ENCODE measurements at places on chromosomes 1 and 21. TPM values are rescaled to one million over a fixed set of nuclear protein-coding genes. Genes with fewer than 3 reads are reported as not detected.

DNA sequence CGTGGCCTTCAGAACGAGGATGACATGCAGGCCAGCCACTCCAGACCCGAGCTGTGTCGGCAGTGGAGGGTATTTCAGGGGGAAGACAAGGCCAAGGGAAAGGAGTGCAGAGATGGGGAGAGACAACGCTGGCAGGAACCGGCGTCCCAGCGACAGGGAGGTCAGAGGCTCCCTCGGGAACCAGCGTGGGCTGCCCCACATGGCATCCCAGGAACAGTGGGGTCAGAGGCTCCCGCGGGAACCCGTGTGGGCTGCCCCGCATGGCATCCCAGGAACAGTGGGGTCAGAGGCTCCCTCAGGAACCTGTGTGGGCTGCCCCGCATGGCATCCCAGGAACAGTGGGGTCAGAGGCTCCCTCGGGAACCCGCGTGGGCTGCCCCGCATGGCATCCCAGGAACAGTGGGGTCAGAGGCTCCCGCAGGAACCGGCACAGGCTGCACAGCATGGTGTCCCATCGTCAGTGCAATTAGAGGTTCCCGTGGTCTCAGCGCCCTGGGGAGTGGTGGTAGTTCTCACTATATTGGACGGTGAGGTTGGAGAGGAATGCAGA is 43.0 kb downstream of the SLC19A1 start:
- no peak for DNase-seq

CHODL gene
- total RNA-seq = not detected

GRCh38 chr1:201016943-201017827 is 6.3 kb downstream of the KIF21B start:
- no peak for DNase-seq

DNA sequence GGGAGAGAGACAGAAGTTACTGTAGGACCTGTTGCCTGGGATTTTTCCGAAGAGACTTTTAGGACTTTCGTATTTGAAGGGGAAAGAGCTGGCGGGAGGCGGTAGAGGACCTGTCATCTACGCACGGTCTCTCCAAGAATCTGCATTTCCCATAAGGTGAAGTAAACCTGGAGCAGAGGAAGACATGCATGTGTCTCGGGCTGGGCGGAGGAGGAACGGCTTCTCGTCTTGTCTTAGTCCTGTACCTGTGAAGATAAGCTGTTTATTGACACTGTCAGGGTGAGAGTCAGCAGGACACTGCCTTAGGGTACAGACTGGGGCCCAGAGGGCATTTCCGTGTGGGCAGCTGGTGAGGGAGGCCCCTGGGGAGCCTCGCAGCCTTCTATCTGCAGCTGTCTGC is 123.4 kb upstream of the COL6A1 start:
- no peak for DNase-seq

AMY1B gene
- not detected for total RNA-seq

DNA sequence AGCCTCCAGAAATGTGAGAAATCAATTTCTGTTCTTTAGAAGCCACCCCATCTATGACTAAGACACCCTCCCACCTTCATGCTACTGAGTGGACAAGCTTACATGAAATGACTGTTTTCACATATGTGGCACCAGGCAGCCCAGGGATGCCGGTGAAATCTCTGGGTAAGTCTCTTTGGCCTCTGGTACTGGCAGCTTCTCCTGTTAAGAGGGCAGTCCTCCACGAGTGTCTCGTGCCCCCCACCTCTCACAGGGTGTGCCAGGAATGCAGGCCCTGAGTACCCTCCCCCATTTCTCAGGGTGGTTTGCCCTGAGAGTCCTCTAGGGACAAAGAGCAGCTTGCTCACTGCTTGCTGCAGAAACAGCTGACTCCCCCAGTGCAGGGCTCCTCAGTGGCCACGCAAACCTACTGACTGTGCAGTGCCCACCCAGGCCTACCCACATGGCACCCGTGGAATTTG is 3.2 kb upstream of the PRXL2B start:
- no peak for DNase-seq

INSRR gene
- not detected for total RNA-seq

DNA sequence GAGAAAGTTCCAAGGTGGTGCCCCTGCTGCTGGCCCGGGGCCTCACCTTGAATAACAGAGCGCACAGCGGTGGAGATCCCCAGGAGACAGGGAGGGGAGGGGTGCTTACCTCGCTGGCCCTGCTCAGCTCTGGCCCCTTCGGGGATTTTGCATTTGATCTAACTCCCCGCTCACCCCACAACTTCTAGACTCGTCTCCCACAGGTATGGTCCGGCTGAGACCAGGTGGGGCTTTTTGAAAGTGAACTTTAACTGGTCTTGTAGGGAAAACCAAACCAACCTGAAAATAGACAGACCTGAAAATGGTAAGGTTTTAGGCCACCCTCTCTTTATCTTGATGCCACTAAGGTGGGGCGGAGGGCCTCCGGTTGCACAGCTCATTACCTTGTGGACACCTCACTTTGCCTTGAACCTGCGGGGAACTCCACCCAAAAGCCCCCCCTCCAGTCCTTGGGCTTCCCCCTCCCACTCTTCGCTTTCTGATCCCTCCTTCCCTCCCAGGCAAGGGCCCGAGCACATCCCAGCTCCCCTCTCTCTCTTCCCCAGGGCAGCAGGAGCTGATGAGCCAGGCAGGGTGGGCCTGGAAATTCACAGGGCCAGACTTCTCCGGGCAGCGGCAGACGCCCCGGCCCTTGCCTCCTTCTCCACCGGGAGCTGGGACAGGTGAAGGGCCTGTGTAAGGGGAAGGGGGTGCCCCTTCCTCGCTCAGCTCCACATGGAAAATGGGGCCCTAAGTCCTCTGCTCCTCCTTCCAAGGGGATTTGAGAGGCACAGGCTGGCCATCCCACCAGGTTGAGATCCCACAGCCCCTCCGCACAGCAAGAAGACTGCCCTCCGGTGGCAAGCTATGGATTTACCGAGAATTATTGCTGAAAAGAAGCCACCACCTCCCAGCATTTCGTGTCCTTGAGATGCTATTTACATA is 16.1 kb downstream of the TNFRSF8 start:
- peak; percentile 47 for DNase-seq

GRCh38 chr1:19511116-19511515 is 25.8 kb upstream of the CAPZB start:
- no peak for DNase-seq

DNA sequence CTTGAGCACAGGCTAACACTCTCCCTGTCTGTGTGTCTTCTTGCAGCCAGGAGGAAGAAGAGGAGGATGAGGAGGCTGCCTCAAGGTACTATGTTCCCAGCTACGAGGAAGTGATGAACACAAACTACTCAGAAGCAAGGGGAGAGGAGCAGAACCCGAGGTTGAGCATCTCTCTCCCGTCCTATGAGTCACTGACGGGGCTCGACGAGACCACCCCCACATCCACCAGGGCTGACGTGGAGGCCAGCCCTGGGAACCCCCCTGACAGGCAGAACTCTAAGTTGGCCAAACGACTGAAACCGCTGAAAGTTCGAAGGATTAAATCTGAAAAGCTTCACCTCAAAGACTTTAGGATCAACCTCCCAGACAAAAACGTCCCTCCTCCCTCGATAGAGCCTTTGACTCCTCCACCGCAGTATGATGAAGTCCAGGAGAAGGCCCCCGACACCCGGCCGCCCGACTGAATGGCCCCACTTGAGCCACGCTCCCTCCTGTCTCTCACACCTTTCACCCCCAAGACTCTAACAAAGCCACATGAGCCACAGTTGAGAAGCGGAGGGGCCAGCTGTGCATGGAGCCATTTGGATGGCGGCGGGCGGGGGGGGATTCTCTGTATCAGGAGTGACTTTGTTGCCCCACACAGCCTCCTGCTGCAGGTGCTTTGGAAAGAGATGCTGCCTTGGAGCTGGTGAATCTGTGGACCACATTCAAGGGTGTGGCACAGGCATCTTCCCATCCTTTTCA is 27.6 kb upstream of the FHAD1 start:
- DNase-seq = no peak

TMEM51 gene
- total RNA-seq = 25.0 TPM

- DNase-seq = no peak
Observed at GRCh38 chr1:192783791-192784190, 25.0 kb upstream of the RGS2 start.

DNA sequence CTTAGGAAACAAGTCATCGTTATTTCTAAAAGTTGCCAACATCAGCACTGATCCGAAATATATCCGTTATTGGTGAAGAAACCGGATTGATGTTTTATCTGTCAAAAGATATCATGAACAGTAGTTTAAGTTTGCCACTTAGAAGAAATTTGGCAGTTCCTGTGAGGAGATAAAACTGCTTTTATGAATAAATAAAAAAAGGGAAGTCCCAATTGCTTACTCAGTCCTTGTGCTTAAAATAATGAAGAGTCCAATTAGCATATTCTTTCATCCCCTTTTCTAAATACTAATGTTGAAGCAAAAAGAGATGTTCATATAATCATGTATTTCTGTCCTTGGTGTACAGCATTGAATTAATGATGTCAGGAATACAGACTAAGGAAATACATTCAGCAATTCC is 164.6 kb downstream of the NCAM2 start:
- no peak for DNase-seq
